ENCODE measurements at places on chromosomes 3 and 15.

DNA sequence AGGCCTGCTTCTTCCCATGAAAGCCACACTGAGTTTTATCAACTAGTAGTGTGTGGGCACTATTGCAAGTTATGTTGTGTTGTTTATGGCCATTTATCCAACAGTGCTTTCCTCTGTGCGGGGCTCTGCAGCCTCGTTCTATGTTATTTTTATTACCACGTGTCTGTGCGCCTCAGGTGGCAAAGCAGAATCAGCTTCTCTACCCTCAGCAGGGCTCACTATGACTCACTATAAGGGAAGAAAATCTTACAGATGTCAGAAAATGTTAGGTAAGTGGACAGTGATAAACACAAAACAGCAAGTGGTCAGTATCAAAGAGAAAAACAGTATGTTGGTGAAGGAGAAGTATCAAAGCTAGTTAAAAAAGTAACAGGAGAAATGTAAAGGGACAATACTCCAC is 61.4 kb downstream of the MOBP start:
- no peak for DNase-seq

GRCh38 chr3:189683546-189684255 is 52.5 kb downstream of the TP63 start:
- no peak for DNase-seq

GRCh38 chr15:63052961-63053698 is 10.6 kb downstream of the TPM1 start:
- no peak for DNase-seq

DNA sequence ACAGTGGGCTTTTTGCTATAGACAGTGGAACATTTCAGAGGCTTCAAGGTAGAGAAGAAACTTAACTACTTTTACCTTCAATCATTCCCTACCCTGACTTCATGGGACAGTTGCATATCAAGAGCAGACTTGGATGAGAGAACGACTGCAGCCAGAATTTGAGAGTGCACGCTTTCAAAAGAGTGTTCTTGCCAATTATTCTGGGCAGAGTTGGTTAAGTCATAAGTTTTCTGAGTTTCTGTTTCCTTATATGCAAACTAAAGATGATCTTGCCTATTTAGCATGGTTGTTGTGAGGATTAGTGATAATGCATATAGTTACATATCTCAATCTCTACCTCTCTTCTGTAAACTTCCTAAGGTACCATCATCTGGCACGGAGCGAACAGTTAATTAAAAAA is 7.6 kb downstream of the SLC9A9 start:
- no peak for DNase-seq

DNA sequence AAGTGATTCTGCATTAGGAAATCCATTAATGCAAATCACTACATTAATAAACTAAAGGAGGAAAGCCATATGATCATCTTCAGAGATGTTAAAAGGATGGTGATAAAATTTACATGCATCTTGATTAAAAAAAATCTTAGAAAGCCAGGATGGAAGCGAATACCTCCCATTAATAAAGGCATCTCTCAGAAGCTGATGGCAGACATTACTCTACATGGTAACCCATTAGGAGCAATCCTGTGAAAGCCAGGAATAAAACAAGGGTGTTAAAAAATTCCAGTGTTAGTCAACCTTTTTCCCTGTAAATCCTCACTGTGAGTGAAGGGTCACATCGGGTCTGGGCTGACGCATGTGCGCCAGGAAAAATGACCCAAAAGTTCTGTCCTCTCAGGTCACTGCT is 25.5 kb downstream of the NSMCE3 start:
- no peak for DNase-seq

DNA sequence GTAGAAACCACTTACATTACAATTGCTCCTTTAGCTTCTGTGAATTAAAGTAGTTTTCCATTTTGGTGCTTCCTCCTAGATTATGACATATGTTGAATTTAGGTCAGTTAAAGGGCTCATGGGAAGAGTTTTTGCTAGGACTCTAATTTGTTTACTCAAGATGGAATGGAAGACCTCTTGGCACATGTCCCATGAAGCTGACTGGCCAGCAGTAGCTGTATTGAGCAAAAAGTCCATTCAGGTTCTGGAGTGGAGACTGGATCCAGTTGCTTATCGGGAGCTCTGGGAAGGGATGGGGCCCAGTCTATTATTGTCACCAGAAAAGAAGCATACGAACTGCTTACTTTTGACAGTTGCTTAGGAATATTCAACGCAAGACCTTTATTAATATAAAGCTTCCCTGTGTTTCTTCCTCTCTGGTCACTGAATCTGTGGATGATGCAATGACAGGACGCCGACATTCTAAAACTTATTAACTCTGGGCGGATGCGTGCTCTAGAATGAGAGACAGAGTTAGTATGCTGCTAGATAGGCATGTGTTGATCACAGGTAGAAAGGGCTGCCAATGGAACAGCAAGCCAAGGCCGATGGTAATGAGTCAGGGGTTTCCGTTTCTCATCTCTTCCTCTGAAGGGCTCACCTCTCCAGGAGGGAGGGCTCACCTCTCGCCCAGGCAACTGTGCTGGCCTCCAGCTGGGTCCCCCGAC is 155.8 kb downstream of the NR1D2 start:
- no peak for DNase-seq

GRCh38 chr3:25041871-25042584 is 386.0 kb upstream of the RARB start:
- DNase-seq = no peak

DNA sequence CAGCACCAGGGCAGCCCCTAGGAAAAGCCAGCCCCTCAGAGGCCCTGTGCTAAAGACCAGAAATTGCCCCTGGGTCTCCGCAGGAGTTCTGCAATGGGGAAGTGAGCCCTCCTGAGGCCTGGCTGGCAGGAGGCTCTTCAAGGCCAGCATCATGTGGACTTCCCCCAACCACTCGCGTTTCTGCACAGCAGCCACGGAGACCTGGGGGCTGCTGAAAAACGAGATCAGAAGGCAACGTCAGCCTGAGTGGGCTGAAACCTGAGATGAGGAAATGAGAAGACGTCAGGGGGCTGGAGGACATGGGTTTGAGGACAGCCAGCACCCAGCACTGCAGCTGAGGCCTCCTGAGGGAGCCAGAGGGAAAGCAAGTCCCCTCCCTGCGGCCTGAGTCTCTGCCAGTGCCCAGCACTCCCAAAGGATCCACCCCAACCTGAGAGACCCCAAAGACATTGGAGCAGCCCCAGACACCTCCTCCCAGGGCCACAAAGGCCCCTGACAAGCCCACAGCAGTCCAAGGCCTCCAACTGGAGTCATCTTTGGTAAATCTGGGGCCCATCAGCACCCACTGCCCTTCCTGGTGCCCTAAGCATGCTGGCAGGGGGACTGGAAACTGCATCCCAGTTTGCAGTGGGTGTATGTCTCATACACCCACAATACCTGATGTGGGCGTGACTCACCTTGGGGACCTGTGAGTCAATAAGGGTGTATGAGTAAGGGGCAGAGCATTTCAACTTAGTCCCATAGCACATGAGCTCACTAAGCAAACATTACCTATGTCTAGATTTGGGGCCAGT is 29.2 kb upstream of the CYP11A1 start:
- no peak for DNase-seq

DNA sequence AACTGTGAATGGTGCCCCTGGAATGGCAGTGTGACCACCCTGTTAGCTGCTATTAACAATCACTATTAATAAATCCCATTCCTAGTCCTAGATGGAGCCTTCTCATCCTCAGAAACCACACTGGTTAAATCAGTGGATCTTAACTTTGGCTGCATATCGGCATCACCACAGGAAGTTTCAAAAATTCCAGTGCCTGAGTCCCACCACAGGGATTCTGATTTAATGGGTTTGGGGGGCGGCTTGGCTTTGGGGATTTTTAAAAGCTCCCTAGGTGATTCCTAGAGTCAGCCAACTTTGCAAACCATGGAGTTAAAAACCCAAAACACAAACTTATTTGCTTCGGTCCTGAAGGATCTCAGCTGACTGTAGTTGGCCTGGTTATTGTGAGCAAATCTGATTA is 3.1 kb downstream of the FAM107A start:
- no peak for DNase-seq

- DNase-seq = no peak
These were observed 16.0 kb upstream of the PLA2G4D start for GRCh38 chr15:42110367-42110766.

DNA sequence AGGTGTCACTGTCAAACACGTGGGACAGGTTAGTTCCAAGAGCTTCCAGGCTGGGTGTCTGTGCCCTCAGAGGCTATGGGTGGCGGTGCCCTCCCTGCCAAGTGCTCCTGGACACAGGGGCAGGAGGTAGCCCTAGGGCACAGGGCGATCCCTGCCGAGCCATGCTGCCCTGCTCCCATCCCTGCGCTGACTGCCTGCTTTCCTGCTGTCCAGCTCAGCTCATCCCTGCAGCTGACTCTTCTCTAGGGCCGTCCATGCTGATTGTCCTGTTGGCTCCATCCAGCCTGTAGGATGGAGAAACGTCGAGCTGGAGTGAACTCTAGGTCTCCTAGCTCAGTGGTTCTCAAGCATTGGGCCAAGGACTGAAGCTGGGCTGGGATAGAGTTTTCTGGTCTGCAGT is 3.7 kb downstream of the PDIA5 start:
- no peak for DNase-seq

DNA sequence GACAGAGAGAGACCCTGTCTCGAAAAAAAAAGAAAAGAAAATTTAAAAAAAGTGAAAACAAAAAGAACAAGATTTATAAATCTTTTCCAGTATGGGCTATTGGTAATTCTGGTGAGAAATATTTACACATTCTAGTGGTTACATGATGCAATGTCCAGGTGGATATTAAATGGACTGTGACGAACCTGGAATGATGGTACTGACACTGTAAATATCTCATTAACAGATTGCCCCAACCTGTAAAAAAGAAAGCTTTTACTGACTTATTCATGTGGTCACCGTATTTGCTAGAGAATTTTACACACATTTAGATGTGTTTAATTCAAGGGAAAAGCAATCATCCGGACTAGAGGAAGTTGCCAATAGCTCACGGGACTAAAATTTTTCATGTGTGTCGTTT is 162.1 kb upstream of the LRIG1 start:
- DNase-seq = no peak

DNA sequence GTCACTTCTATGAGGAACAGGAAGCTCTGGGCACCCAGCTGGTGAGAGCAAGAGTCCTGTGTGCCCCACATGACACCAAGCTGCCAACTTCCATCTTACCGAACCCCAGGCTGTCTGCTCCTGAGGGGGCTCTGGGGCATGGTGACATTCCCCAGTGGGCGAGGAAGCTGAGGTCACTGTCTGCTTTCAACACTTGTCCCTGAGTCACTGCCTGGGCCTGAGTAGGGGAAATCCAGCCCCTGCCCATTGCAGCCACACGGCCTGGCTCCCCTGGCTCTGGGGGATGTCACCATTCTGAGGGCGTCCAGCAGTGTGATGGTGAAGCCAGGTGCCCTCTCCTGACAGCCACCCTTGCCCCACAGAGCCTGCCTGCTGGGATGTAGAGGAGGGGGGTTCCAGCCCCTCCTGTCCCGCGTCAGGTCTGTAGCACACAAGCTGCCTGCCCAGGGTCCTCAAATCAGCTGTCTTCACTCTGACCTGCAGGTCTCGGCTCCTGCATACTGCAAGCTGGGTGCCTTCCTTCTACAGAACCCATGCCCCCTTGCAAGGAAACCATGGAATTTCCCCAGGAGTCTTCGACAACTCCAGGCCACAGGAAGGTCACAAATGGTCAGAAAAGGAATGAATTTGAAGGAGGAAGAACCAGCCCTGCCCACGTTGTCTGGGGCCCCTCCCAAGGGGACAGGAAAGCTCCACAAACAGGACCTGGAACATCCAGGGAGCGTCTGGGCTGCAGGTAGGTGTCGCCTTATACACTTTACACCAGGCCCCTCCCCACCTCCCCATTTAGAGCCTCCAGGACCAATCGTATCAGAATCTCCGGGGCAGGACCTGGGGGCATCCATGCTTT is 69.9 kb upstream of the GATM start:
- no peak for DNase-seq

- no peak for DNase-seq
These were observed 18.1 kb downstream of the ARRDC4 start for GRCh38 chr15:97978401-97979139.

- DNase-seq = no peak
These were observed 1.6 kb upstream of the SEMA3B start for GRCh38 chr3:50267280-50267913.

- no peak for DNase-seq
These were observed 22.9 kb upstream of the PLXNA1 start for GRCh38 chr3:126959921-126960603.

DNA sequence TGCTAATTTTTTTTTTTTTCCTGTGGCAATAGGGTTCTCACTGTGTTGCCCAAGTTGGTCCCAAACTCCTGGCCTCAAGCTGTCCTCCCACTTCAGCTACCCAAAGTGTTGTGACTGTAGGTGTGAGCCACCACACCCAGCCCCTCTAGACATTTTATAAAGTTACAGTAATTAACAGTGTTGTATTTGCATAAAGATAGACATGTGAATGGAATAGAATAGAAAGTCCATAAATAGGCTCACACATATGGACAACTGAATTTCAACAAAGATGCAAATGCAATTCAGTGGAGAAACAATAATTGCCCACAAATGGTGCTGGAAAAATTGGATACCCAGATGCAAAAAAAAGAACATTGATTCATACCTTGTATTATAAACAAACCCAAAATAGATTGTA is 39.9 kb downstream of the PLS1 start:
- DNase-seq = no peak

- no peak for DNase-seq
These were observed 202.7 kb downstream of the MAGI1 start for GRCh38 chr3:65836047-65836446.

DNA sequence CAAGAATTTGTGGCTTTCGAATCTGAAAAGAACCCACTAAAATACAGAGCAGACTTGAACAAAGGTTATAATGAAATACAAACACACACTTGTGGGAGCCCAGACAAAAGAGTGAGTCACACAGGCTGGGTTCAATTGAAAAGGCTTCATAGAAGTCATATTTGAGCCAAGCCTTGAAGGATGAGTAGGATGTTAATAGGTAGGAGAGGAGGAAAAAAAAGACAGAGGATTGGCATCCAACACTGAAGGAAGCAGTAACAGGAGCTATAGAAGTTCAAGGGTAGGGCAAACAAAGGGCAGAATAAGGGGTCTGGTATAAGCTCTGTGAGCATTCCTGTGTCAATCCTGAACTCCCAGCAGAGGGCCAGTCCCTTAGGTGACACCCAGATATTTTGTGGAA is 325.4 kb downstream of the FOXP1 start:
- no peak for DNase-seq

DNA sequence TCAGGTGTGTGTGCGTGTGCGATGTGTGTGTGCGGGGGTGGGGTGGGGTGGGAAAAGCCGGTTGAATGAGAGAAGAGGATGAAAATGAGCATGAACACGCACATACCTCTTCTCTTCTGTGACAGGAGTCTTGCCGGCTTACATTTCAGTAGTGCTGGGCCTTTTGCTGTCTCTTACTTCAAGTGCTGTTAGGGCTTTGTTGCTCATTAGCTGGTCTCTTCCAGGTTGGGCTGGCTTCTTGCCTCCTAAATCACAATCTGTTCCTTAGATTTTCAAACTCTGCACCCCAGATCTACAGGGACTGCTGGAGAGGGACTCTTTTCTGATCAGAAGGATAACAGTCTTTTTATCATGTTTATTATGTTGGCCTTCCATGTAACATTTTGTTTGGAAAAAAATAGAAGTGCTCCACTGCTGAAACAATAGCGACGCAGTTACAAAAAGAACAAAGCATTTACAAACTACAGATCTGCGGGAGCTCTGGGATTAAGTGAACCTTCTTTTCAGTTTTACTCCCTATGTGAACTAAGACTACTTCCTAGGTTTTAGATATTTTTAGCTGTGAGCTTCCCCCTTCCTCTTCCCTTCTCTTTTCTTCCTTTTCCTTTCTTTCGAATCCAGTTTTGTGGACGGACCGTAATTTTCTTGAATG is 48.5 kb downstream of the USP13 start:
- no peak for DNase-seq
